Naive thymus-derived CD8-positive, alpha-beta T cell (primary cell): ENCODE measurements at places on chromosomes 3 and 15.

DNA sequence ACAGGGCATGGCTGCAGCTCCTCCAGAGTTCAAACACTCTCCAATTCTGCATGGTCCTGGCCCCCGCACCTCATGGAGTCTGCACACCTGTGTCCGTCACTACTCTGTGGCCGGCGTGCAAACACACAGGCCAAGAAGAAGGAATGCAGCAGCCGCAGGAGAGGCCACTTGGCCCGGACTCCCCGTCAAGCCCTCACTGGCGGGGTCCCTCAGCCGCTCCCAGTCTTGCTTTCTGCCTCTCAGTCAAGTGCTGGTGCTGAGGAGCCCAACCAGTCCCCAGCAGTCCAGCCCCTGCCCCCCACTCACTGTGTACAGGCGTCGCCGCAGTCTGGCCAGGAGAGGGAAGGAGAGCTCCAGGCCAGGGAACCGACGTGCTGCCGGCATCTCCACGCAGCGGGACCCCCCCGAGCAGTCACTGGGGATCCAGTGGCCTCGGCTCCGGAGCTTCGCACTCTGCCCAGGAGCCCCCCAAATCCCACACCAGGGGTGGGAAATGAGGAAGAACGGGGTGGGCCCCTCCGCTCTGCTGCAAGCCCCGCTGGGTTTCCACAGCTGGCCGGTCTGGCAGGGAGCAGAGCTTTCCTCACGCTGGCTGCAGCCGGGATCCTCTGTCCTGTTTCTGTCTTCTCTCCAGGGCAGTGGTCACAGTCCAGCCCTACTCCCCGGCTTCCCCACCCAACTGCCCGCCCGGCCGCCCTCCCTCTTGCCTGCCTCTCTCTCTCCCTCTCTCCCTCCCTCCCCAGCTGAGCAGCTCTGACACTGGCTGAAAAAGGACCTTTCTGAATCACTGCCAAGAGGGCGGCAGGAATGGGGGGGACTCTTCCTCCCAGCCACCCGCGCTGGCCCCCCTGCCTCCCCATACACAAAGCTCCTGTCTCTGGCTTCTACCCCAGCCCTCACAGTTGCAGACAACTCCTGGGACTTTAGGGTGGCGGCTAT lies 16.0 kb downstream of the TNK2 start:
- DNase-seq: no peak

GRCh38 chr15:50773389-50773788 lies 7.9 kb upstream of the SPPL2A start:
- DNase-seq: no peak

DNA sequence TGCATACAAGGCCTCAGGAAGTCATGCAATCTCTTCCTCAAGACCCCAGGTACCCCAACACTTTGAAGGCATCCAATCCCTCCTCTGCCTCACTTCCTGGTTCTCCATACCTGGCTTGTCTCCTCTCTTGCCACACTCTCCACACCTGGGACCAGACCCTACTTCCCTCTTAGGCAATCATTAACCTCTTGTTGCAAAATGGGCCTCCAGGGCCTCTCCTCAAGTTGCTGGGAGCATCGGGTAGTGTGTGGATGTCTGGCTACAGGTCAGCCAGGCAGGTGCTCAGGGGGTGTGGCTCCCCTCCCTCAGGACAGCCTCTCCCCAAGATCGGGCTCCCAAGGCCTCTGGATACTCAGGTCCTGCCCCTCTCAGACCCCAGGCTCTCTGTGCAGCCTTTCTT lies 8.6 kb downstream of the PLA2G4E start:
- no peak for DNase-seq

GRCh38 chr3:187522293-187522692 lies 147.9 kb downstream of the SST start:
- DNase-seq: no peak
